ENCODE measurements at places on chromosomes 6 and 20.

DNA sequence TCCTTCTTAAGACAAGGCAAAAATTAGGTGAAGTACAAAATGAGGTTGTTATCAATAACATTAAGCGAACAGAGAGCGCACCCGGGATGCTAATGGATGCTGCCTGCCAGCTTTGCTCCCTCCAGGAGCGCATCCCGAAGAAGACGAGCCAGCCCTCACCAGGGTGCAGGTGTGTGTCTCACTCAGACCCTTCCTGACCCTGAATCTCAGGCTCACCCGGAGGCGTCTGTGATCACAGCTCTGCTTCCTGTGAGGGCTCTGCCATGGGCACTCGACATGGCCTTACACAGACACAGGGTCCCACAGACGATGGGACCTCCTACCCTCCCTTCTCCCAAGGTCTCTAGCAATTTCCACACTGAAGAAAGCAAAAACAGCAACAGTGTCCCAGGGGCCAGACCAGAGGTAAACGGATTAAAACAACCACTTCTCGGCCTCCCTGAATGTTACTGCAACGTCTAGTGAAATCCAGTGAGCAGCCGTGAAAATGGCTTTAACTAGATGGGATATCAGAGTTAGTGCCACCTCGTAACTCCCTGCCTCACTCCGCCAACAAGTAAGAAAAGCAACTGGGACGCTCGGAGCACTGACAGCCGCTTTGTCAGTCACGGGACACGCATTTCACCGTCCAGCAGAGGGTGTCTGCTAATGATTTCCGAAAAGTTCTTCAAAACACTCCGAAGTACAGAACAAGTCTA is 11.7 kb downstream of the ZBTB46 start:
- no peak for DNase-seq

DNA sequence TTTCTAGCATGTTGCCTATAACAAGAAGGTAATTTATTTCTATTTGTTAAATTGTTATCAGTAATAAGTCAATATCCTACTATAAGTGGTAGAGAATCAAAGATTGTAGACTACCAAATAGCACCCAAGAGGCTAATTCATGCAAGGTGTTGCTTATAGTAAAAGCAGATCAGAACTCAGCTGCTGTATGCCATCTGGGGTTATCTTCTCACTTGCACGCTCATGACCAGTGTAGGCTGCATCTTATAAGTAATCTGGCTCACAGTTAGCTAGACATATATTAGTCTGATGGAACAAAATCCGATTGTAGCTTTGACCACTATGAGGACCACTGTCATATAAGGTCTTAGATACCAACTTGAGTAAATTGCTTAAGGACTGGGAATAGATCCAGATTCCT is 17.0 kb downstream of the TOP1 start:
- no peak for DNase-seq

GRCh38 chr6:138275976-138276375 is 57.7 kb upstream of the PBOV1 start:
- DNase-seq, result no peak

GRCh38 chr20:675033-675452 is 559 bp downstream of the SCRT2 start:
- DNase-seq, result no peak

DNA sequence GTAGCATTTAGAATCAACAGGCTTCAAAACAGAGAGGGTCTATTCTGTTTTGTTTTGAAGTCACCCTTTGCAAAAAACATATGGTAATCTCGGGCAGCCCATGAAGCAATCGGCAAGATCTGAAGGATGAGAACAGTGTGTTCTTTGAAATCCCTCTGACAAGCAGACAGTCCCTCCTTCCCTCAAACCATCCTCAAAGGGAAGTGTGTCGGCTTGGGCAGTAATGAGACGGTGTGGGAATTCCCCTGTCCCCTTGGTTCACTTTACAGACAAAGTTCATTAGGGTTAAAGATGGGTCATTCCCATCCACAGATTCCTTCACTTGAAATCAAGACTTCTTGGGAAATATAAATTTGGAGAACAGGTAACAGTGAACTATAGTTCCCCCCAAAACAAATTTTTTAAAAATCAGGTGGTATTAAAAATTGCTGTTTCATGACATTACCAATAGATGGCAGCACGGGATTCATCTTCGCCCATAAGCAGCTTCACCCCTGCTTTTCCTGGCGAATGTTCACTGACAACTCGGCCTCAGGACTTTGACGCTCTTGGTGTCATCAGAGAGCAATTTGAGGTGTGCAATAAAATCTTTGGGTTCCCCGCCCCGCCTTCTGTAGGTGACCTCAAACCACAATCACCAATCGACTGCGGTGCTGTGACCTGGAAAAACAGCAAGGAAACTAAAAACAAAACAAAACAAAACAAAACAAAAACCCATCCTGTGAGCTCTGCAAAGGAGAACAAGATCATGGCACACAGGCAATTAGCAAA is 159.3 kb upstream of the TNFAIP3 start:
- peak; percentile 34 for DNase-seq

DNA sequence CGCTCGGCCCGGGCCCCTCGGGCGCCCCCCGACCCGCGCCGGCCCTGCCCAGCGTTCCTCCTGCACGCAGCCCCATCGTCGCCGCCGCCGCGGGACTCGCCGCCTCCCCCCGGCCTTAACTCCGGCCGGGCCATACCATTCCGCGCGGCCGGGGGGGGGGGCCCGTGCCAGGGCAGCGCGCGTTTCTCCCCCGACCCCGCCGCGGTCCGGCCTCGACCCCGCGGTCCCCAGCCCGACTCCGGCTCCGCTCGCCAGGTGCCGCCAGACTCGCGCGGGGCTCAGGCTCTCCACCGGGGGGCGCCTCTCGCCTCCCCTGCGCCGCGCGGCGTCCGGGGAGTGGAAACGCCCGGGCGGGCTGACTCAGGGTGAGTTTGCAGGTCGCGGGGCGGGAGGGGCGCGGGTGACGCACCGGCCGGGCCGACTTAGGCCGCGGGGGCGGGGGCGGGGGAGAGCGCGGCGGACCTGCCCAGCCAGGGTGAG is at the start of gene SRXN1:
Gene SRXN1, minus strand, starts transcription at position 91 of the 480 bp plus-strand sequence. Its CDS starts 15 bp downstream, at position 76.
- peak; percentile 98 for DNase-seq

DNA sequence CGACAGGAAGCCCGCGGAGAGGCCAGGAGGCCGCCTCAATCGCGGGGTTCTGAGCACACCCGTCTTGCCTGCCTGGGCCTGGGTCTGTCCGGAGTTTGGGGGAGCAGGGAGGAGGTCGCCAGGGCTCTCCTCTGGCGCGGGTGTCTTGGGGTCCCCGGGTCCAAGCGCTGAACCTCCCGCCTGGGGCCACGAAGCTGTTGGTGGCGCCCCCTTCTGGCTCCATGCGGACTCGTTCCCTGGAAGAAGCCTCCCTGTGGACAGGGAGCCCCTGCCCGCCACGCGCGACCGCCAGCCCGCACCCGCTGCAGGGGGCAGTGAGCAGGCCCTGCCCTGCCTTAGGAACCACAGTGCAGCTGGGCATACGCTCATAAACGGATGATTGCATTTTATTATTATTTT is 44.7 kb downstream of the MCUR1 start:
- no peak for DNase-seq

DNA sequence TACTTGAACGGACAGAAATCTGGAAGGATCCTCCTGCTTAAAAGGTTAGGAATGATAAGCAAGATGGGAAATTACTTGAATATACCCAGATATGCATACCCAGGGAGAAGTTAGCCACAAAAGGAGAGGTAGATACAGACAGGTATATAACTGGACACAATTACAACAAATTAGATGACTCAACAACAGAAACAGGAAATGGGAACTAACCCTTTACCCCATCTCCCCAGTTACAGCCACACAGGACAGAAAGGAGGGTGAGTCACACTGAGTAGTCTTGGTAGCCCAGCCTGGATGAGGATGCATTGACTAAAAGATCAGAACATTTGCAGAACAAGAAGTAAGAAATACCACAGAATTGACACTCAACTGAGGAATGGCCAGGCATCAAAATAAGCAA is 61.2 kb downstream of the C6orf52 start:
- no peak for DNase-seq

DNA sequence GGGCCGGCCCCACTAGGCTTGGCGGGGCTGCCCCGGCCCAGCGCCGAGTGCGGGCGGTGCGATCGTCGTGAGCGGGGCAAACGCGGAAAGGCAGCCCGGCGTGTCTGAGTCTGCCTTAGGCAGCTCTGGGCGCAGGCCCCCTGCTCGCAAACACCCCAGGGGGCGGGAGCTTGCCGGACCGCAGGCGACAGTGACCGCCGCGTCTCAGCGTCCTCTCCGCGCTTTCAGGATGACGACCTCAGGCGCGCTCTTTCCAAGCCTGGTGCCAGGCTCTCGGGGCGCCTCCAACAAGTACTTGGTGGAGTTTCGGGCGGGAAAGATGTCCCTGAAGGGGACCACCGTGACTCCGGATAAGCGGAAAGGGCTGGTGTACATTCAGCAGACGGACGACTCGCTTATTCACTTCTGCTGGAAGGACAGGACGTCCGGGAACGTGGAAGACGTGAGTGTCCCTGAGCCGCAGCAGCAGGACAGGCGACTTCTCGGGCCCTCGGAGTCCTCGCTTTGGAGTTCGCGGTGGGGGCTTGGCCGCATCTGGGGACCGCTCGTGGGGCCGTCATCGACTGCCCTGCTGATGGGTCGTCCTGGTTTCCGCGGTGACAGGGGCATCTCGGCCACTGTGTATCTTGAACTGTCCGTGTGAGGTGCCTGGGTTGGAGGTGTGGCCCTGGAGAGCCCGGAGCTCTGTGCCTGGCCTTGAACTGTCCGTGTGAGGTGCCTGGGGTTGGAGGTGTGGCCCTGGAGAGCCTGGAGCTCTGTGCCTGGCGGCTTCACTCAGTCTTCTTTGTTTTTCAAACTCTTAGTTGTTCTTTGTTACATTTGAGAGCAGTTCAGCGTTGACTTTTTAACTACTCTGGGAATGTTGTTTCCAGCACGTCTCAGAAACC is 786 bp downstream of the ADRM1 start:
- no peak for DNase-seq

- DNase-seq, result no peak
Measured at GRCh38 chr6:134619789-134620188, 301.9 kb upstream of the SGK1 start.

GRCh38 chr6:153790876-153791473 is 248.1 kb upstream of the OPRM1 start:
- DNase-seq, result no peak

DNA sequence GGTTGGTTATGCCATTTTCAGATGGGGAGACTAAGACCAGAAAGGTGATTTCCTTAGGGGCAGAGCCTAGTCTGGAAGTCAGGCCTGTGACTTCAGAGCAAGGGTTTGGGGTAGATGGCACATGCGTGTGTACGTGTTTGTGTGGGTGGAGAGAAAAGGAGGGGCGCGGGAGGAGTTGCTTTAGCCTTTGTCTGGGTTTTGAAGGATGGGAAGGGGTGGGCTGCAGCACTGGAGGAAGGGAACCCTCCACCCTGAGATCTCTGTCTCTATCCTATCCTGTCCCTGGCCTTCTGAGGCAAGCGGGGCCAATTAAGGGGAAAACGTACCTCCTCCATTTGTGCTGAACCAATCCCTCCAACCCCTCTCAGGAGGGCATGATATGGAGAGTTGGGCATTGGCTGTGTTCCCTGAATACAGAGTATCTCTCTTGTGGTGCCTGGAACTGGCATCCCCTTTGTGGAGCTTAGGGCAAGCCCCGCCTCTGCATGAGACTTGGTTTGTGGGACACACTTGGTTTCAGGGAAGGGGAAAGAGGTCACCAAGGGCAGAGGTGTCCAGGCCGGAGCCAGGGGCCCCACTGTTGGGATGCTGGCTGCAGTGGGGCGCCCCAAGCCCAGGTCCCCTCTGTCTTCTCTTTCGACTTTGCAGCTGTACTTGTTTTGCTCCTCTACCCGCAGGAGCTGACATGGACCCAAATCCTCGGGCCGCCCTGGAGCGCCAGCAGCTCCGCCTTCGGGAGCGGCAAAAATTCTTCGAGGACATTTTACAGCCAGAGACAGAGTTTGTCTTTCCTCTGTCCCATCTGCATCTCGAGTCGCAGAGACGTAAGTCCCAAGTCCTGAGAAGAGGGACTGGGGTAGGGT is at the start of gene DBNDD2:
Gene DBNDD2, plus strand, starts transcription at position 507 of the 863 bp plus-strand sequence. Its CDS starts 179 bp downstream, at position 686.
- no peak for DNase-seq

- no peak for DNase-seq
Measured at GRCh38 chr6:4460586-4461475, 315.4 kb upstream of the CDYL start.

- no peak for DNase-seq
Measured at GRCh38 chr6:116515141-116515540, 3.7 kb downstream of the CALHM5 start.

- DNase-seq, result no peak
Measured at GRCh38 chr6:100426241-100426640, 38.5 kb downstream of the SIM1 start.

Data from NCI-H1930 (cell line).